ENCODE measurements at places on chromosomes 1 and 21.

- DNase-seq: no peak
These were observed 46.6 kb upstream of the RAB4A start for GRCh38 chr1:229224308-229224707.

GRCh38 chr1:10789803-10790702, 6.4 kb downstream of the CASZ1 start:
- no peak for DNase-seq

GRCh38 chr1:88700425-88701013, 16.4 kb downstream of the PKN2 start:
- no peak for DNase-seq

DNA sequence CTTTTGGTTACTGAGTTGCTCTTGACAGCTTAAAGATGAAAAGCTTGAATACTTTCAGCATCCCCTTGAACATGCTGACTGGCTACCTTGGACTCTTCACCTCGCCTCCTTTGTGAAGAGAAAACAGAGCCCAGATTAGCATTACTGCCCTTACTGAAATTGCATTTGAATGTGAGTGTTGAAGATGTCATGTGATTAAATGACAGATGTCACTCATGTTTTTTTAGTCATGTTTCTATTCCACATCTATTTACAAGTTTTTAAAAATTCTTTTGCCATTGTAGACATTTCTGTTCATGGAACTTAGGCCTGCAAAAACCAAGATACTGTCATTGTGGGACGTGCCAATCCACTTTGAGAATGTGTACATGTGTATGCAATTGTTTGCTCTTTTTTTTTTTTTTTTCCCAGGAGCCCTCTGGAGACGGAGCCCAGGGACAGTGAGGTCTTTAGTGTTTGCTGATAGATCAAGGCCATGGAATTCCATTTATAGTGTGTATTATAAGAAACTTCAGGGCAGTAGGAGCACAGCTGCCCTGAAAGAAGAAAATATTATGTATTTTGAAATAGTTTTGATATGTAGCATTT, 25.7 kb upstream of the IVNS1ABP start:
- no peak for DNase-seq

GRCh38 chr1:241695246-241696171, 43.4 kb downstream of the WDR64 start:
- no peak for DNase-seq

DNA sequence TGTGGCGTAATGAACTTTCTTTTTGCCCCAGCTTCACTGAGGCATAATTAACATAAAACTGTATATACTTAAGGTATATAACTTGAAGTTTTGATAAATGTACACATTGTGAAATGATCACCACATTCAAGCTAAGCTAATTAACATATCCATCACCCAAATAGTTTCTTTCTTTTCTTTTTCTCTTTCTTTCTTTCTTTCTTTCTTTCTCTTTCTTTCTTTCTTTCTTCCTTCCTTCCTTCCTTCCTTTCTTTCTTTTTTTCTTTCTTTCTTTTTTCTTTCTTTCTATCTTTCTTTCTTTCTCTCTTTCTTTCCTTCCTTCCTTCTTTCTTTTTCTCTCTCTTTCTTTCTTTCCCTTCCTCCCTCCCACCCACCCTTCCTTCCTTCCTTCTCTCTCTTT, 62.5 kb downstream of the XCL1 start:
- DNase-seq: no peak

DNA sequence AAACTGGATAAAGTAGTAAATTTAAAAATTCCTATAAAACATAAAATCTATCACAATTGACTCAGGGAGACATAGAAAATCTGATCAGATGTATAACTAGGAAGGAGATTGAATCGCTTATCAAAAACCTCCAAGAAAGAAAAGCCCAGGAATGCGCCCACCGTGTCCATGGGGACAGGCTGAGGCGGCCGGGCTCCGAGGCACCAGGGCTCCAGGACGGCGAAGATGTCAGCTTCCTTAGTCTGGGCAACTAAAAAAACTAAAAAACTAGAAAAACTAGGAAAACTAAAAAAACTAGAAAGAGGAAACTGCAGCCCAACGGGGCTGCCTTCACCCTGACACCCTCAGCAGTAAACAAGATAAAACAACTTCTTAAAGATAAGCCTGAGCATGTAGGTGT, 229.0 kb upstream of the RAB4A start:
- no peak for DNase-seq
